ENCODE measurements at places on chromosomes 12 and 14. TPM values are rescaled to one million over a fixed set of nuclear protein-coding genes. Genes with fewer than 3 reads are reported as not detected.

The CABP1 gene
- 0.71 TPM for polyA plus RNA-seq

The REP15 gene
- polyA plus RNA-seq, result not detected

The IRAK4 gene
- polyA plus RNA-seq, result 5.7 TPM

The KRT75 gene
- not detected for polyA plus RNA-seq

The ENDOU gene
- not detected for polyA plus RNA-seq

The BBS10 gene
- 15.4 TPM for polyA plus RNA-seq

The SCNN1A gene
- polyA plus RNA-seq, result not detected

The NUDT4 gene
- polyA plus RNA-seq, result 27.7 TPM

The AHNAK2 gene
- polyA plus RNA-seq, result 0.82 TPM

The PTPRB gene
- polyA plus RNA-seq, result 0.26 TPM

The CACNA1C gene
- polyA plus RNA-seq, result 10.0 TPM

The TMTC2 gene
- polyA plus RNA-seq, result 20.3 TPM

The DLK1 gene
- 14.8 TPM for polyA plus RNA-seq

The KCNH5 gene
- 0.68 TPM for polyA plus RNA-seq

All from neural cell (in vitro differentiated cells).